ENCODE measurements at places on chromosomes 3 and 15.

- no peak for DNase-seq
Measured at GRCh38 chr3:4981665-4982494, 2.6 kb downstream of the BHLHE40 start.

DNA sequence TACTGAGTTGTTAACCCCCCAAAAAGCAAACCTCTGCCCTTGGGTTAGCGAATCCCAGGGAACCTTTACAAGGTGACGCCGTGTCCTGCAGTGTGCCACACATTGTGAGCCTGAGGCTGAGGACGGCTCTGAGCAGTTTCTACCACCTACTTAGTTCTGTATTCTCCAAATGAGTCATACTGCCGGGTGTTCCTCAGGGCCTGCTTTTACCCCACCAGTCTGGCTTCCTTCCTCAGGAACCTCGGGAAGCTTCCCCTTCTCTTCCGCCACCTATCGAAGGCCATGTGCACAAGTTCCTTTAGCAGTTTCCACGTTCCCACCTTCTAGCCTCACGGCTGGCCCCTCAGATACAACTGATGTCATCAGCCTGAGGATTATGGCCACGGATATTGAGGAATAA is 384.0 kb upstream of the TPM1 start:
- DNase-seq, result no peak

DNA sequence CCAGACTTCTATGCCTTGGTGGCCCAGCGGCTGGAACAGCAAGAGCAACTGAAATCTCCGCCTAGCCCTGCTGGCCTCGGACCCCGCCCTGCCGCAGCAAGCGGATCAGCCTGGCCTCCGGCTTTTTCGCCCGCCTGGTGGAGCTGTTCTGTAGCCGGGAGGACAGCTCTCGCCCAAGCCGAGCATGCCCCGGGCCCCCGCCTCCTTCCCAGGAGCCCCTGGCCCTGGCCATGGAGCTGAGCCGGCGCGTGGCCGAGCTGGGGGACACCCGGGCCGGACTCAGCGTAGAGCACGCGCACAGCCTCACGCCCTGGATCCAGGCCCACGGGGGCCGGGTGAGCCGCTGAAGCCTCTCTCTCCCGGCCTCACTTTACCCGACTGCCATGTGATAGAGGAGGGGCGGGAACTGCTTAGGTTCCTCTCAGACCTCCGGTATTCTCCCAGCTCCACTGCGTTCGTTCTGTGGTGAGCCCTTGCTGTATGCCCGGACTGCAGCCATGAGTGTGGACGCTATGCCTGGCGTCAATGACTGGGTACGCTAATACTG is 24.1 kb upstream of the MRPL3 start:
- no peak for DNase-seq

DNA sequence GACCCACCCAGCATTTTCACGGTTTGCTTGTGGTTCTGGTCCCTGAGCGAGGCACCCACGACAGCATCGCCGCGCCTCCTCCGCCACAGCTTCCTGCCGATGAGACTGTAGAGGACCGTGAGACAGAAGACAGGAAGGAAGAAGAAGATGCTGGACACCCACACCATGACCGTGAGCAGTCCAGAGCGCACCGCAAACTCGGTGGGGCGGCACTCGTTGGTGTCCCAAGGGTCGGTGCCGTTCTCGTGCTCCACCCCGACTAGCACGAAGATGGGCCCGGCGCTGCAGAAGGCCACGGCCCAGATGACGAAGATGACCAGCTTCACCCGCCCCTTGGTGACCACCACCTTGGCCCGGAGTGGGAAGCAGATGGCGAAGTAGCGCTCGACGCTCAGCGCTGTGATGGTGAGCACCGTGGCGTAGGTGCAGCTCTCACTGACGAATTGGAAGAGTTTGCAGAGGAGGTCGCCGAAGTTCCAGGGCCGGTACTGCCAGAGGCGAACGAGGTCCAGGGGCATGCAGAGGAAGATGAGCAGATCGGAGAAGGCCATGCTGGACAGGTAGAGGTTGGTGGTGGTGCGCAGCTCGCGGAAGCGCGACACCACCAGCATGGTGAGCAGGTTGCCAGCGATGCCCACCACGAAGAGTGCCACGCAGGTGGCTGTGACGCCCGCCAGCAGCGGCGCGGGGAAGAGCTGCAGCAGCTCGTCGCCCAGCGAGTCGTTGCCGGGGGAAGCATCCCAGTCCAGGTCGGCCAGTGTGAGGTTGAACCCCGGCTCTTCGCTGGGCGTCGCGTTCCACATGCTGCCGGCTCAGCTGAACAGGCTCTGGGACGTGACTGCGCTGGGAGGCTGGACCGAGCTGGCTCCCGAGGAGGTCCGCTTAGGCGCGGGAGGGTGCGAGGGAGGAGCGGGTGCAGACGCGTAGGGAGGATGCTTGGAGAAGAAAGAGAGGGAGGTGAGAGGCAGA is at the start of gene GHSR:
Gene GHSR, minus strand, starts transcription at position 846 of the 969 bp plus-strand sequence. Its CDS starts 43 bp downstream, at position 803.
- no peak for DNase-seq

DNA sequence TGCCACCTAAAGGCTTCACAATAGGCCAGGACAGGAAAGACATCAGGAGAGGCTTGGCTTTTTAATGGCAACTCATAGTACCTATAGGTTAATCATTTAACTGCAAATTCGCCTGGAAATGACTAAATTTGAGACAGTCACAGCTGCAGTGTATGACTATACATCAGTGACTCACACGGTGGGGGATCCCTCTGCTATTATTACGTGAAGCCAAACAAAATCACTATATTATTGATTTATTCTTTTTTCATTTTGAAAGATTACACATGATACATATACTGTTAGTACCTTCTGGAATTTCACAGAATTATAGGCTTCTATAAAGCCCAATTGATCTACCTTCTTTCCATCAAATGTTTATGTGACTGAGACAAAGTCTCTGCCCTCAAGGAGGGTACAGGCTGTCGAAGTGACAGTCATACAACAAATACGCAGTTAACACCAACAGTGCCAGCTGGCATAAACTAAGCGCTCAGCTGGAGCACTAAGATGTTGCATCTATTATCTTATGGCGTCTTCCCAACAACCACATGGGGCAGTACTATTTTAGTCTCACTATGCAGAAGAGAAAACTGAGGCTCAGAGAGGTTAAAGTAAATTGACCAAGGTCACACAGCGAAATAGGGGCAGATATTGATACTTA is 82.0 kb upstream of the LMOD3 start:
- no peak for DNase-seq

DNA sequence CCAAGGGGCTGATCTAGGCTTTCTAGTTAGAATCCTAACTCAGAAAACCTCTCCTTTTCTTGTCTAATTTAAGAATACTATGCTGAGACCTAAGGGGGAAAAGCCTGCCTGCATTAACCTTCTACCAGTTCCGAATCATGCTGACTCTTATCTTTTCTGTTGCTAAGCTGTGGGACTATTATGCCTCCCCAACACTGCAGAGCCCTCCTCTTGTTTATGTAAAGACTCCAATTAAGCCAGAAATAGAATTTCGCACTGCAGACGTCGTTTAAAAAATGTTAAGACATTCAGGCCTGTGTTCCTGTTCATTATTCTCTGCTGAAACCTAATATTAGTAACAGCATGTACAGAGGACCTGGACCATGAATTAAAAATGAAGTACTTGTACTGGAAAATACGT is 310.6 kb upstream of the ATP11B start:
- no peak for DNase-seq

DNA sequence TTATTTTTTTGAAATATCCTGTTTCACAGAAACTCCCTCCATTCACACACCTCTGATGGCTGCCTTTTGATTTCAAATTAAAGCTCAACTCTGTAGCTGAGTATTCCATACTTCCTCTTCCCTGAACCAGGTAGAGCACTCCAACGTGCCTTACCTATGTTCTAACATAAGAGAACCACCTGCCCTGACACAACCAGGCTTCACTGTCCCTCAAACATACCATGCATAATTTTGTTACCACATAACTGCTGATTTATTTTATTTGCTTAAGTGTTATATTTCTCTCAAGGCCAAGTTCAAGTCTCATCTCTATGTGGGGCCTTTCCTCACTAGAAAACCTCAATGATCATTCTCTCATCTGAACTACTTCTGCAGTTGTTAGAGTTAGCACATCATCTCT is 209.7 kb downstream of the P3H2 start:
- DNase-seq, result no peak

DNA sequence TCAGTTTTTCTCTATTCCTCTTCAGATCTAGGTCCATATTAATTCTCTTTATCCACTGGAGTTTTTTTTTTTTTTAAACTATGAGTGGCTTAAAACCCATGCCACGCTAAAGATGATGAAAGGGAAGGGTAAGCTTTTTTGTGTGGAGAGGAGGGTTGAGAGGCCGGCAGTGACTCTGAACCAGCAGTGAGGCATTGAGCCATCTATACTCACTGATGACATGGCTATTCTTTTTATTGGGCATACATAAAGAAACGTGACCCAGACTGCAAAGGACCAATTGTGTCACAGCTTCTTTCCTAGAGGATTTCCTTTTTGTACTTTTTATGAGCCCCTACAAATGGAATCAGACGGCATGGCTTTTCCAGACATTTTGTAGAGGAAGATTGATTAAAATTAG is 662.2 kb downstream of the AGBL1 start:
- DNase-seq, result no peak

- DNase-seq, result no peak
Measured at GRCh38 chr3:127488141-127488672, 102.3 kb downstream of the TPRA1 start.

DNA sequence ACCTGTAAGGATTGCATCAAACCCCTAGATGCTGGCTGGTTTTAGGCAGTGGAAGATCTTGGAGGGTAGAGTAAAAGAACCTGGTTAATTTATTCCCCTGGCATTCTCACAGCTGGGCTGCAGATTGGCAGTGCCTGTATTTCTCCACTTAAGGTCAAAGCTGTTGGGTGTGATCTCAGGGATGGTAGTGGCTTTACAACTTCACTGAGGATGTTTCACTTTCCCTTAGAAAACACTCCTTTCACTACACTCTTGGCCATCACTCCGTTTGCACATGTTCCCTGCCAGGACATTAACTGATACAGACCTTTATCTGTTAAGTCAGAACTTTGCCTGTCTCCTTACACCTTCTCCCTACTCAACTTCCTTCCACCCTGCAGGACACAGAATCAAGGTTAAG is 779.1 kb upstream of the SEMA6D start:
- DNase-seq, result no peak

DNA sequence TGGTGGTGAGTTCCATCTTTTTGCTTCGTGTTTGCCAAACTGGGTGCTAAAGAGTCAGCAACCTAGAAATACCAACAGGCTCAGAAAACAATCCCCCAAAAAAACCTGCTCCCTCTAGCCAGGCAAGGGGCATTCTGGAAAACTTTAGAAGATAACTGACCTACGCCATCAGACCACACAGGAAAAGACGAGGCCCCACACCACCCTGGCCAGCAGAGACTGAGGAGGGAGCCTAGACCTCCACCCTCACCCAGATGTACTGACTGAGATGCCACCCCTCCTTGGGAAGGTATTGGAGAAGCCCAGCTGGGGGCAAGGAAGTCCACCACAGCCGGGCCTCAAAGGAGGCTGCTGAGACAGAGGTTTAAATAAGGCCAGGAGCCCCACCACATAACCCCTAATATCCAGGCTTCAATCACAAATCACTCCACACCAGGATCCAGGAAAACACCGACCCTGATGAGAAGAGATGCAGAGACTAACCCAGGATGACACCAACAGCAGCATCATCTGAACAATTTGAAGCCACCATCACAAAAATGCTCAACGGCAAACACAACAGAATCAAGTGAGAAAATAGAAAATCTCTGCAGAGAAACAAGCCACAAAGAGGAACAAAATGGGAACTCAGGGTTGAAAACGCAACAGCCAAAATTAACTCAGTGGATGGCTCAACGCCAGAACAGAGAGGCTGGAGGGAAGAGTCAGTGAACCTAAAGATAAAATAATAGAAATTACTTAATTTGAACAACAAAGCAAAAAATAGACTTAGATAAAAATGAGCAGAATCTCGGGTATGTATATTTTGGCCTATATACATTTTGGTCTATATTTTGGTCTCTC is 61.0 kb downstream of the TPRA1 start:
- no peak for DNase-seq

GRCh38 chr3:54761637-54762036 is 166.2 kb downstream of the LRTM1 start:
- no peak for DNase-seq

- no peak for DNase-seq
Measured at GRCh38 chr3:45595364-45596195, 1.0 kb downstream of the LIMD1 start.

- no peak for DNase-seq
Measured at GRCh38 chr3:73257186-73257585, 195.7 kb downstream of the EBLN2 start.

GRCh38 chr3:155972885-155973584 is 102.6 kb downstream of the GMPS start:
- DNase-seq, result no peak

DNA sequence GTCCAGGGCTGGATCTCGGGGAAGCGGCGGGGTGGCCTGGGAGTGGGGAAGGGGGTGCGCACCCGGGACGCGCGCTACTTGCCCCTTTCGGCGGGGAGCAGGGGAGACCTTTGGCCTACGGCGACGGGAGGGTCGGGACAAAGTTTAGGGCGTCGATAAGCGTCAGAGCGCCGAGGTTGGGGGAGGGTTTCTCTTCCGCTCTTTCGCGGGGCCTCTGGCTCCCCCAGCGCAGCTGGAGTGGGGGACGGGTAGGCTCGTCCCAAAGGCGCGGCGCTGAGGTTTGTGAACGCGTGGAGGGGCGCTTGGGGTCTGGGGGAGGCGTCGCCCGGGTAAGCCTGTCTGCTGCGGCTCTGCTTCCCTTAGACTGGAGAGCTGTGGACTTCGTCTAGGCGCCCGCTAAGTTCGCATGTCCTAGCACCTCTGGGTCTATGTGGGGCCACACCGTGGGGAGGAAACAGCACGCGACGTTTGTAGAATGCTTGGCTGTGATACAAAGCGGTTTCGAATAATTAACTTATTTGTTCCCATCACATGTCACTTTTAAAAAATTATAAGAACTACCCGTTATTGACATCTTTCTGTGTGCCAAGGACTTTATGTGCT is 527 bp downstream of the B2M start:
- no peak for DNase-seq

DNA sequence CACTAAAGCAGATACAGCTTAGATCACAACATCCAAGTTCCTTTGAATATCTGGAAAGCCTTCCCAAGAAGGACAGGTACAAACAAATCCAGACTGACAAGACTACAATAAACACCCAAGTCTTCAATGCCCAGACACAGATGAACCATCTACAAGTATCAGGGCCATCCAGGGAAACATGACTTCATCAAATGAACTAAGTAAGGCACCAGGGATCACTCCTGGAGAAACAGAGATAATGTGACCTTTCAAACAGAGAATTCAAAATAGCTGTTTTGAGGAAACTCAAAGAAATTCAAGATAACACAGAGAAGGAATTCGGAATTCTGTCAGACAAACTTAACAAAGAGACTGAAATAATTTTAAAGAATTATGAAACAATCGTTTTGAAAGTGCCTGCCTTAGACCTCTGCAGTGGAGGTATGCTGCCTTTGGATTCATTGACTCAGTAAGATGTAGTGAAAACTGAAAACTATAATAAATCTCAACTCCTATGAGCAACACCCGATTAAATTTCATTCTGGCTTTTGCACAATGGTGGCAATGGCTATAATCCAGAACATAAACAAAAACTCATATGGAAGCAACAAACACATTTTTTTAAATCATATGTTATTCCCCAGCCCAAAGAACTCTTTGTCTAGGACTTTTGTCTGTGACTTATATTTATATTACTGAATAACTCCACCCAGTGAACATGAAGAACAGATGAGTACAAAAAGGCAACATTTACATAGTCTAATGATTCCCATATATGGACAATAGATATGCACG is 12.6 kb upstream of the COL8A1 start:
- DNase-seq, result no peak
